ENCODE measurements at places on chromosomes 6 and 20.

GRCh38 chr6:37809197-37809543 is 10.4 kb upstream of the ZFAND3 start:
- no peak for DNase-seq

DNA sequence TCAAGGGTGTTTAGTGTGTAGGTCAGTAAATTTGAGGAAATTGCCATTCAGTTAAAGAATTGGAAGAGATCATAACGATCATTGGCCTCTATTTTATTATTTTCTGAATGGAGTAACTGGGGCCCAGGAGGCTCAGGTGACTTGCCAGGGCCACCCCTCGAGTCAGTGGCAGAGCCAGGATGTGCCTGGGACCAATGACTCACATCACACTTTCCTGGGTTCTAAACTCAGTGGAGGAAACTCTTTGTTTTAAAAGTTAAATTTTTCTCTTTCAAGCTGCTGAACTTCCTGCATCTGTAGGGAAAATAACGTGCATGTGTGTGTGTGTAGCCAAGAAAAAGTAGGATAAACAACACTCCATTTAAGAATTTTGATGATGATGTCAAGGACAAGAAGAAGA is 135.5 kb downstream of the MYLK4 start:
- DNase-seq = no peak

DNA sequence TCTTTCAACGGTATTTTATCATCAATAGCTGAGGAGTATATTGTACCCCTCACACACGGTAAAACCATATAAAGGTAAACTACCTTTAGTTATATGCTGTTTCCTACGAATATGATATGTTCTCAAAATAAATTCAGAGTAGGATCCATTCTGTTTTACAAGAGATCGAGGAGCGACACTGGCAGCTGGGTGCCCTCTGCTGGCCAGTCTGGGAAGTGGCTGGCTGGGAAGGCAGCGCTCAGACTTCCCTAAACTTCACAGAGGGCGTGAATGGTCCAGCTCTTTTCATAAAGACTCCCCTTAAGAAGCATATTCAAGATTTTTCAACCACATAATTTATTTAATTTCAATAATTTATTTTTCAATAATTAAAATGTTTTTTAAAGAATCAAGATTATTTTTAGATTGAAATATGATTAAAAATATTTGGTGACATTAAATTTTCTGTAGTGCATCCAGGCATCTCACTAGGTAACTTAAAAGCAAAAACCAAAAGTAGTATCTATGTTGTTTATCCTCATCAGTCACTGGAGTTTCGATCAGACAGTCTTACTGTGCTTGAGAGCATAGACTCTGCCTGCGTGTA is 187.5 kb upstream of the PDE10A start:
- DNase-seq = peak; percentile 18

DNA sequence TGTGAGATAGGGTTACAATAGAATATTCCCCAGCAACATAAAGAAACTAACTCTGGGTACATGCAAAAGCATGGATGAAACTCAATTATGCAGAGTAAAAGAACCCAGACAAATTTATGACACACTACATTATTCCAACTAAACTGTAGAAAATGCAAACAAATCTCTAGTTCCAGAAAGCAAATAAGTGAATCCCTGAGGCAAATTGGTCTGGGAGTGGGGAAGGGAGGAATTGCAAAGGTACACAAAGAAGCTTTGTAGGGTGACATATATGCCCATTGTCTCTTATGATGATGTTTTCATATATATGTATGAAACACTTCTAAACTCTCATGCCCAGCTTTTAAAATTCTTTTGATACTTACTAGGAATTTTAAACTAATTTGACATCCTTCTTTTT is 266.0 kb downstream of the CDKAL1 start:
- DNase-seq = no peak

DNA sequence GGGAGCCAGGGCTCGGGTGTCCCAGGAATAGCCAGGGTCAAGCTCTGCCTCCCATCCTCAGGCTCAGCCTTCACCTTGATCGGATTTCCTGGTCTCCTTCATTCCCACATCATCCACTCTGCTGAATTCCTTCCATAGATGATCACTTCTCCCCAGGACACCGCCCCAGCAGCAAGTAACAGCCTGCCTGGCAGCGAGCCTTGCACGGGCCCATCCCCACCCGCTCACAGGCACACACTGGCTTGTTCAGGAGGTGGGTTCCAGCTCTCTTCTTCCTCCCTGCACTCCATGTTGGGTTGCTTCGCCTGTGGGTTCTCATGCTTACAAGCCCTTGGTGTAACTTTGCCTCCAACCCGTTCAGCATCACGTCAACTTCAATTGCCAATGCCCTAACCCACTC is 113.0 kb upstream of the IYD start:
- DNase-seq = no peak

GRCh38 chr6:54775576-54775975 is 71.0 kb upstream of the FAM83B start:
- peak; percentile 35 for DNase-seq

GRCh38 chr20:33291830-33292355 is 8.9 kb downstream of the BPIFB1 start:
- peak; percentile 29 for DNase-seq

DNA sequence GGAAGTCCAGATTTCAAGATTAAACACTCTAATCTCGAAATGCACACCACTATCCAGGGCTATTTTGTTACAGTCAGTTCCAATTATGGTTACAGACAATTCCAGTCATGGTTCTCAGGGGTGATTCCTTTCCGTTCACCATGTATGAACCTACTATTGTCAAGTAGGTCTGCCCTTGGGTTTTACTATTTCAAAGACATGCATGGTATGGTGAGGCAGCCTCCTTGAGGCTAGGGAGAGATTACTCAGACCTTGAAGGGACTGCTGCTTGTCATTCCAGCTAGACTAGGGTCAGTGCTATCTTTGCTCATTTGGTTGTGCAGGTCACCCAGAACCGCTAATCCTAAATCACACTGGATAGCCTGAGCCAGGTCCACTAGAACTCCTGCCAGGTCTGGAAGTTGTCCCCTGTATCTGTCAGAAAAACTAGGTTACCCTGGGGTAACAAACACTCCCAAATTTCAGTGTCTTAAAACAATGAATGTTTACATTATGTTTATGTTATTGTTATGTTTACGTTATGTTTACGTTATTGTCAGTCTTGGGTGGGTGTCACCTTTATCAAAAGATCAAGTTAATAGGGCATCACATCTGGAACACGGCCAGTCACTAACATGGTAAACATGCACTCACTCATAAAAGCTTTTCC is 41.1 kb upstream of the E2F3 start:
- DNase-seq = no peak

GRCh38 chr6:116764961-116765841 is at the start of gene FAM162B:
Gene FAM162B, minus strand, starts transcription at chr6:116765719. Its CDS starts 143 bp downstream, at chr6:116765576.
- DNase-seq = peak; percentile 69

GRCh38 chr6:28429781-28430180 is 13.5 kb downstream of the ZSCAN23 start:
- DNase-seq = no peak

DNA sequence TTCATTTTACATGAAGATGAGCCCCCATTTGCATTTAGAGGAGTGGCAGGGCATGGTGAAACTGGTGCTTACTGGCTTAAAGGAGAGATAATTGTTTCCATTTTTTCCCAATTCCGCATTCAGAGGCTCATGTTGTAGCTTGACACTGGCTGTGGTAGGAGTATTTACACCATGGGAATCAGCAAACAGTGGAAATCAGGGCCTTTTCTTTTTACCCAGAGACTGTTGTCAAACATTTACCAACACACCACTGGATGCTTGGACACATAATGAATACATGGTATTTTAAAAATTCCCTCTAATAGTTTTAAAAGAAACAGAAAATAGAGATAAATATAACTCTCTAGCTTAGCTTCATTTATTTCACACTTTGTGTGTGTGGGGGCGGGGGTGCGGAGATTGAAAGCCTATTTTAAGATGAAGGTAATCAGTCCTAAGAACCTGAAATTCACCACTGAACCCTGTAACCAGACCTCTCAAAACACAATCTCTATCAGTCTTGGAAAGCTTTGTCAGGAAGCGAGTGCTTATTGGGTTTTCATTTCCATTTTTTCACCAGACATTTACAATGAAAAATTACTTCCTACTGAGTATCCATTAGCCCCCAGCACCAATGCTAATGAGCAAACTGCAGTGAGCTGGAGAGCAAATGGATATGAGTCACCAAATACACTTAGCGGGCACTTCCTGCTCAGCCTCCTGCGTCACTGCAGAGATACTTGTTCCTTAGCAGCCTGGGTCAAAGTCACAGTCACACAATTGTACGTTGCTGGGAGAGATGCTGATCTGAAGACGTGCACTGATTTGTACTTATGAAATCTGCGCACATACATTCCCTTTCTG is 532.0 kb downstream of the BCKDHB start:
- DNase-seq = peak; percentile 95

GRCh38 chr6:74997646-74998045 is 208.2 kb downstream of the COL12A1 start:
- DNase-seq = no peak

DNA sequence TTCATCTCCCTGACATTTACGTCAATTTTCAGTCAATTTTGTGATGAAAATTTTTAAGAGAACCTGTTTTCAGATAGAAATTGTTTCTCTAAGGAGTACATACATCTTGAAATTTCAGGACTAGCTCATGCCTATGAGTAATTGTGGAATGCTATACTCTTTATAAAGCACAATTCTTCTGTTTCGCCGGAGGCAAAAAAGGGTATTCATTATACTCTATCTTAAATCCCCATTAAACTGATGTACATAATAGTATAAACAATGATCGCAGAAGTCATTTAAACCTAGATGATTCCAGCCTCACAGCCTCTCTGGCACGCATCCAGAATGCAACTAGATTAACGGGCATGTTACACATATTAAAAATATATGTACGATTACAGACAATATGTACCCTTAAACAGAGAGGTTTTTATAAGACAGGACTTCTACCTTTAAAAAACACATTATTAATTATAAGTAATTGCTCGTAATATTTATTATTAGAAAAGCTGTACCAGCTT is 62.6 kb downstream of the NRSN1 start:
- no peak for DNase-seq

GRCh38 chr6:1400126-1400850 is 10.9 kb downstream of the FOXF2 start:
- DNase-seq = no peak

- DNase-seq = peak; percentile 77
Observed at GRCh38 chr6:33744001-33744848, 2.5 kb downstream of the IP6K3 start.

DNA sequence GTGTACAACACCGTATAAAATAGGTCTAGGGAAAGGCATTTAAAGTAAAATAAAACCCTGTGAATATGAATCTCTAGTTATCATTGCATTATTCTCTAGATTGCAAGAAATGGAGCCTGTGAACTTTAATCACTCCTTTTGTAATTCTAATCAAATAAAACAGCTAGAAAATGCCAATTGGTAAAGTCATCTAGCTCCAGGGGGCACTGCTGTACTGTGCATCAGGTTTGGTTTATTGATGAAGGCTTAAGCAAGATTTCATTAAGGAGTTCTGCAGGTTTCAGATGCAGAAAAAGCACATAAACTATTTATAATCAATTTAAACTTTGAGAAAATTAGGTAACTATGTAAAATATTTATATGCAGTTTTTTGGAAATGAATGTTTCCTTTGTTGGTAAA is 645.0 kb downstream of the PHF3 start:
- no peak for DNase-seq

Data from EL (cell line).